ENCODE measurements at places on chromosomes 7 and 10. TPM values are rescaled to one million over a fixed set of nuclear protein-coding genes. Genes with fewer than 3 reads are reported as not detected.
A peak's percentile ranks its signal among the peaks of the same experiment; 100 is the strongest.

- H3K36me3 ChIP-seq = no peaks in the 10 kb centered on the region
- H3K4me3 ChIP-seq = peak overlapping the region; percentile 49
- H3K27me3 ChIP-seq = no peaks in the 10 kb centered on the region
- H3K27ac ChIP-seq = peak overlapping the region; percentile 56
- DNase-seq = no peak
These were observed 59.2 kb downstream of the MAPK8 start for GRCh38 chr10:48365668-48366067.

- H3K27ac ChIP-seq = no peak overlapping the region
- H3K36me3 ChIP-seq = peaks cover 4% of the 10 kb centered on the region
- H3K4me1 ChIP-seq = peaks cover 17% of the 10 kb centered on the region
- DNase-seq = no peak
These were observed 115.7 kb upstream of the CACNA2D1 start for GRCh38 chr7:82559193-82559805.

GRCh38 chr10:90859321-90859751, 1.5 kb upstream of the HTR7 start:
- H3K27ac ChIP-seq = peak overlapping the region; percentile 75
- peaks cover 13% of the 10 kb centered on the region for H3K27me3 ChIP-seq
- H3K36me3 ChIP-seq = no peaks in the 10 kb centered on the region
- H3K4me1 ChIP-seq = peaks cover 26% of the 10 kb centered on the region

DNA sequence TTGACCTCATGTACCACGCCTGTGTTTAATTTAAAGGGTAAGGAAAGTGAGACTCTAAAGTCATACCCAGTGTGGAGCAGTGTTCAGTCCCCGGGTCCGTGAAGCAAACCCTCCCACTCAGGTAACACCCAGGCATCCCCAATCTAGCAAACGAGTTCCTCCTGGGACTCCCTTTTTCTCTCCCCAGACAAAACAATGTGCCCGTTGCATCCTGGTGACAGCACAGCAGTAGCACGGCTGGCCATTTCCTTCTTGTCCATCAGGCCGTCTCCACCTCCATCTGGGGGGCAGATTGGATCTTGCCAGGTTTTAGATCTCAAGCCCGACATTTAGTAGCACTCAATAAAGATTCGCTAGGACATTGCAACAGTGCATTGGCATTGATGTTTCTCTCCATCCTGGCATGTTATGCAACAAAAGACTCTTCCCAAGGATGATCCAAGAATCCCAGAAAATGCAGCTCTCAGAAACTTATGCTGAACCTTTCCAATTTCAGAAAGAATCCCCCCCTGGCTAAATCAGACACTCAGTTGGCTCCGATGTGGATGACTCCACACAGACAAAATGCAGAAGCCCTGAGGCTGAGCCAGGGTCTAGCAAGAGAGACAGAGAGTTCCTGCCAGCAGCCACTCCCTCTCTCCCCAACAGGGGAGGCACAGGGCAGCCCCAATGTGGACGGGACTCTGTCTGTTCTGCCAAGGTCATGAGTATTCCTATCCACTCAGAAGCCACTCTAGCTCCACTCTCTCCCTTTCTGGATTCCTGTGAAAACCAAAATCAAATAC, 274.5 kb upstream of the MGMT start:
- no peak overlapping the region for H3K4me3 ChIP-seq
- H3K4me1 ChIP-seq = peaks cover 13% of the 10 kb centered on the region
- no peak overlapping the region for H3K27ac ChIP-seq
- no peaks in the 10 kb centered on the region for H3K27me3 ChIP-seq

DNA sequence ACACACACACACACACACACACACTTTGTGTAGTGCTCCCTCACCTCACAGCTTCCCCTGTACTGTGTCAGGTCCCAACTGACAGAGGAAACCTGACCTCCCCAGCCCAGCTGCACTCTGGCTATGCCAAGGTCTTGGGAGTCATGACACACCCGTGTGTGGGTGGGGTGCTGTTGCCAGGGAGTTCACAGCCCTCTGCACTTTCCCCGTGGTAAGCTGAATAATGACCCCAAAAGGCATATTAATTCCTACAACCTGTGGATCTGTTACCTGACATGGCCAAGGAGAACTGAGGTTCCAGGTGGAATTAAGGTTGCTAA, 8.9 kb upstream of the NANOS1 start:
- peaks cover 44% of the 10 kb centered on the region for H3K4me1 ChIP-seq
- no peaks in the 10 kb centered on the region for H3K36me3 ChIP-seq
- H3K4me3 ChIP-seq = no peak overlapping the region
- H3K27me3 ChIP-seq = peaks cover 2% of the 10 kb centered on the region
- DNase-seq = no peak

- H3K27ac ChIP-seq = no peak overlapping the region
- no peak overlapping the region for H3K4me3 ChIP-seq
- peaks cover 33% of the 10 kb centered on the region for H3K27me3 ChIP-seq
- H3K4me1 ChIP-seq = peaks cover 4% of the 10 kb centered on the region
- H3K36me3 ChIP-seq = no peaks in the 10 kb centered on the region
- DNase-seq = no peak
These were observed 110.4 kb downstream of the TRIL start for GRCh38 chr7:28847681-28848080.

DNA sequence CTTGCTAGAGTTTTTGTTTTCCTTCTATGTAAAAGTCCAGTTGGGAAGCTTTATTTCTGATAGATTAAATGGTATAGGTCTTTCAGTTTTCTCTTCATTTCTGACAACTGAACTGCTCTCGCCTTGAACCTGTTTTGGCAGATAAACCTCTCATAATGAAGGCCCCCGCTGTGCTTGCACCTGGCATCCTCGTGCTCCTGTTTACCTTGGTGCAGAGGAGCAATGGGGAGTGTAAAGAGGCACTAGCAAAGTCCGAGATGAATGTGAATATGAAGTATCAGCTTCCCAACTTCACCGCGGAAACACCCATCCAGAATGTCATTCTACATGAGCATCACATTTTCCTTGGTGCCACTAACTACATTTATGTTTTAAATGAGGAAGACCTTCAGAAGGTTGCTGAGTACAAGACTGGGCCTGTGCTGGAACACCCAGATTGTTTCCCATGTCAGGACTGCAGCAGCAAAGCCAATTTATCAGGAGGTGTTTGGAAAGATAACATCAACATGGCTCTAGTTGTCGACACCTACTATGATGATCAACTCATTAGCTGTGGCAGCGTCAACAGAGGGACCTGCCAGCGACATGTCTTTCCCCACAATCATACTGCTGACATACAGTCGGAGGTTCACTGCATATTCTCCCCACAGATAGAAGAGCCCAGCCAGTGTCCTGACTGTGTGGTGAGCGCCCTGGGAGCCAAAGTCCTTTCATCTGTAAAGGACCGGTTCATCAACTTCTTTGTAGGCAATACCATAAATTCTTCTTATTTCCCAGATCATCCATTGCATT, 27.1 kb downstream of the MET start:
- H3K27ac ChIP-seq = peak overlapping the region; percentile 53
- no peak overlapping the region for H3K4me3 ChIP-seq
- no peaks in the 10 kb centered on the region for H3K27me3 ChIP-seq
- peaks cover 69% of the 10 kb centered on the region for H3K36me3 ChIP-seq

DNA sequence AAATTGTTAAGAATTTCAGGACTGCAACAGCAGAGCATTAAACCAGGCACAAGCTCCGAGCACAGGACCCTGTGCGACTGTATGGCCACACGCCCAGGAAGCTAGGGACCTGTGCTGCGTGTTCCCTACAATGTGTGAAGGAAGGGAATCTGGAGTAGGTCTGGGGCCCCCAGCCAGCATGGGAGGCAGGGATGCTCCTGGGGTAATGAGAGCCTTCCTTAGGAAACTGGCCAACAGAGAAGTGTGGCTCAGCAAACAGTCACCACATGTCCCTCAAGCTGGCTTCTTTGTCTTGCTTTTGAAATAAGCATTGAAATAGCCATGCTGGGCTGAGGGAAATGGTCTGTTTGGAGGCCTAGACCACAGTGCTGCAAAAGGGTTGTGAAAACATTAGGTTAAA, 8.2 kb downstream of the BLNK start:
- no peak overlapping the region for H3K27ac ChIP-seq
- no peak for DNase-seq
- no peaks in the 10 kb centered on the region for H3K4me1 ChIP-seq
- no peaks in the 10 kb centered on the region for H3K36me3 ChIP-seq
- no peak overlapping the region for H3K4me3 ChIP-seq

ERCC6 gene
- 184 TPM for total RNA-seq

ZCWPW1 gene
- 4.4 TPM for total RNA-seq

GRCh38 chr7:55133630-55134358, 115.0 kb downstream of the EGFR start:
- H3K4me3 ChIP-seq = no peak overlapping the region
- DNase-seq = peak; percentile 83
- no peaks in the 10 kb centered on the region for H3K27me3 ChIP-seq
- peaks cover 58% of the 10 kb centered on the region for H3K4me1 ChIP-seq
- no peaks in the 10 kb centered on the region for H3K36me3 ChIP-seq

DNA sequence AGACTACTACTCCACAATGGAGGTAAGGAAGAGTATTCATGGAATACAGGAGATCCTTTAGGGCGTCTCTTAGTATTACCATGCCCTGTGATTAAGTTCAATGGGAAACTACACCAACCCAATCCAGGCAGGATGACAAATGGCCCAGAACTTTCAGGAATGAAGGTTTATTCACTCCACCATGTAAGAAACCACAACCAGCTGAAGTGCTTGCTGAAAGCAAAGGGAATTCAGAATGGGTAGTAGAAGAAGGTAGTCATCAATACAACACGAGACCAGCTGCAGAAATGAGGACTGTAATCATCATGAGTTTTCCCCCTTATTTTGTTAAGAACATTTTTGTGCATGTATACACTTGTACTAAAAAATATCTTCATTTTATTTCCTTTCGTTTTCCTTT, 76.6 kb downstream of the GPR37 start:
- no peaks in the 10 kb centered on the region for H3K36me3 ChIP-seq
- no peak overlapping the region for H3K27ac ChIP-seq
- no peak overlapping the region for H3K4me3 ChIP-seq
- DNase-seq = no peak
- no peaks in the 10 kb centered on the region for H3K27me3 ChIP-seq
- H3K4me1 ChIP-seq = peaks cover 5% of the 10 kb centered on the region

DNA sequence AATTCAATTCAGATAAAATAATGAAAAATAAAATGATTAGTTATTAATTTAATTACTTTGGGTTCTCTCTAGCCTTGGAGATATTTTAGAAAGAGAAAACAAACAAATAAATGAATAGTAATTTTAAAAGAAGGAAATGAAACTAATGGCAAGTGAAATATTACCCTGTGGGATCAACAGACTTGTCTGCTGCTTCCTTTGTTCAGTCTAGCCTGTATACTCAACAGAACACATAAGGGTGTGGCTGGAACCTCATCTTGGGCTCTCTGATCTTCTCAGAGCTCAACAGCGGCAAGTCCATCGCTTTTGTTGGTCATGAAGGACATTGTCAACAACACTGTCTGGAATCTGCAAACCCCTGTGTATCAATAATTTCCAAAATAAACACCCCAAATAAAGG, 904.9 kb downstream of the IPMK start:
- H3K27me3 ChIP-seq = no peaks in the 10 kb centered on the region
- H3K4me1 ChIP-seq = no peaks in the 10 kb centered on the region
- H3K4me3 ChIP-seq = no peak overlapping the region

CRYGN gene
- total RNA-seq = not detected

CARD11 gene
- total RNA-seq = not detected

RET gene
- 0.43 TPM for total RNA-seq

- H3K27me3 ChIP-seq = no peaks in the 10 kb centered on the region
- no peak overlapping the region for H3K27ac ChIP-seq
- peaks cover 7% of the 10 kb centered on the region for H3K36me3 ChIP-seq
- H3K4me3 ChIP-seq = no peak overlapping the region
These were observed 7.4 kb downstream of the ZNF487 start for GRCh38 chr10:43444323-43444722.

DNA sequence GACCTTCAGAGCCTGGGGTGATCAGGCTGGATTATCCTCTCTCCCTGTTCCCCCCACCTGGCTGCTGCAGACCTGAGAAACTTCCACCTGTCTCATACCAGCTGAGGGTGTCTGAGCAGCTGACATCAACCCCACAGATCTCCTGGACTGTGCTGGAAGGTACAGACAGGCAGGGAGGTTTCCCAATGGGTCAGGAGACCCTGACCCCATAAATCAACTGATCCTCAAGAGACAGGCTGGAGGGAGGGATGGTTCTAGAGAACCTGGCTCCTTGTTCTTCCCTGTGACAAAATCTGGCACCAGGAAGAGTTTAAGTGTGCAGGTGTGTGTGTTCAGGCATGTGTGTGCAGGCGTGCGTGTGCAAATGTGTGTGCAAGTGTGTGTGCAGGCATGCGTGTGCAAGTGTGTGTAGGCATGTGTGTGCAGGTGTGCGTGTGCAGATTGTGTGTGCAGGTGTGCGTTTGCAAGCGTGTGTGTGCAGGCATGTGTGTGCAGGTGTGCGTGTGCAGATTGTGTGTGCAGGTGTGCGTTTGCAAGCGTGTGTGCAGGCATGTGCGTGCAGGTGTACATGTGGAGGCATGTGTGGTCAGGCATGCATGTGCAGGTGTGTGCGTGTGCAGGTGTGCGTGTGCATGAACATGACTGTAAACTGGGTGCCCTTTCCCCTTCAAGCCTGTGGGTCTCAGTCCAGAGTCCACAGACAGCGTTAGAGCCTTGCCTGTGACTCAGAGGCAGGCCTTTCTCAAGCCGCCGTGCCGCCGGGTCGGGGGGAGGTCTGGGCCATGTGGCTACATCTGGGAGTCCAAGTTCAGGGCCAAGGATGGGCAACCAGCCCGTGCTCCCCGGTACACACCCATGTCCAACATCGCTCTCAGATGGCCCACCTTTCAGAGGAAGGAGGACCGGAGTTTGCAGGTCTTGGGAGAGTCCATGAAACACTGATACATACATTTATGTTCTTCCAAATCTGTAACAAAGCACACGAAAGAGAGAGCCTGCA, 50.1 kb upstream of the ELN start:
- peaks cover 2% of the 10 kb centered on the region for H3K4me1 ChIP-seq
- DNase-seq = no peak
- no peaks in the 10 kb centered on the region for H3K36me3 ChIP-seq
- H3K4me3 ChIP-seq = no peak overlapping the region
- H3K27me3 ChIP-seq = peaks cover 16% of the 10 kb centered on the region
- no peak overlapping the region for H3K27ac ChIP-seq

DNA sequence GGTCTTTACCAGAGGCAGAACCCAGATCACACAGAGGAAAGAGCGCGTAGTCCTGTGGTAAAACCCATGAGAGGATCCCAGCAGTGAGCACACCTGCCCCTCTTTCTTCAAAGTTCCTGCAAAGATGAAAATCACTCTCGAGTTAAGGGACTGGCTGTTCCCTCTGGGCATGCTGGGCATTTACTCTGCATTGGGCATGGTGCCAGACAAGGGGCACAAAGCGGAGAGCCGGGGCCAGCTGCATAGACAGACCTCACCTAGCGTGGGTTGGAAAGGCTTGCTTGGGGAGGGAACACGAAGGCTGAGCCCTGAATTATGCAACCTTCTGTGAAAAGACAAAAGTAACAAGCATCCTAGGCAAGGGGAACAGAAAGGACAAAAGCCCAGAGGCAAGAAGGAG, 120.0 kb upstream of the TCERG1L start:
- no peaks in the 10 kb centered on the region for H3K27me3 ChIP-seq
- H3K4me3 ChIP-seq = no peak overlapping the region
- no peak overlapping the region for H3K27ac ChIP-seq
- DNase-seq = no peak
- H3K36me3 ChIP-seq = no peaks in the 10 kb centered on the region

MACC1 gene
- not detected for total RNA-seq

KCND2 gene
- 0.42 TPM for total RNA-seq

Data from osteocyte (in vitro differentiated cells).